Ovary (tissue), 10 donors: ENCODE measurements at places on chromosomes 3 and 15.

DNA sequence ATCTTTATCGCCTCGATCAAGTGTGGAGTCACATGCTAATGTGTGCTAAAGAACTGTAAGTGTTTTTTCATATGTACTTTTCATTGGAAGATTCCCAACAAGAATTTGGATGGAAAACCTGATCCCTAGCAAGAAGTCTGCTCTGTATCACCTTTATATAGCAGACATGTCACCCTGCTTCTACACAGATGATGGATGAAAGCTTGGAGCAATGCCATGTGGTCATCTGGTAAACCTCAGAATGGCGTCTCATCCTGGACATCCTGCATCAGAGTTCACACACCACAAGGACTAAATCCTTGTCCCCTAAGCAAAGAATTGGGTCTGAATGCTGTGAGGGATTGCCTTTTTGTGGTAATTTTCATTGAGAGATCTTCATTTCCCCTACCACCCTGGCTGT is 42.1 kb upstream of the CTDSPL start:
- DNase-seq = no peak

- no peak for DNase-seq
Measured at GRCh38 chr3:127371846-127372245, 84.0 kb upstream of the PRR20G start.

DNA sequence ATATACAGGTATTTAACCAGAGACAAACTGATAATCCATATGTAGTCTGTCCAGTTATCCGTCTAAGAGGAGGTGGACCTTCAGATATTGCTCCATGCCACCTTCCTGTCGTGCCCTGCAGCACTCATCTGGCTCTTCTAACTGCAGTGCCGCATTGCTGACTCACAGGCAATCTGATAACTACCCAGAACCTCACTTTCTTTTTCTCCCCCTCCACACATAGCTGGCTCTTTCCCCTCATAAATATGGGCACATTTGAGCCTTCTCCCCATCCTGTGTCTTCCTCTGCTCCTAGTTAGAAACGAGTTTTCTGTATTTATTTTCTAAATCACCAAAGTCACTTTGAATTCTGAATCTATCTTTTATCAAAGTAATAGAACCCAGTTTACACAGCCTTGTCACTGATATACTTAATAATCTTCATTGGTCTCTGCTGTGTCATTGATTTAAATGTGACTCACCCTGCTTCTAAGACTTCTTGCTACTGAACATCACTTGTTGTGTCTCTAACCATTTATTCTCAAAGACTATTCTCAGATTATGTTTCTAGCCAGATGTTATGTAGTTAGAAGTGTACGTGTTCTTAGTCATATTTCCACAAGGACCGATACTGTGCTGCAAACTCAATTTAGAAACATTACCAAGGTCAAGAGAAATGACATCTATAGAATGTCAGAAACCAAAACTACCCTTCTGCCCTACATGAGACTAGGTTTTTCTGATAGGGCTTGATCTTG is 17.4 kb upstream of the KCNMB2 start:
- DNase-seq = no peak

DNA sequence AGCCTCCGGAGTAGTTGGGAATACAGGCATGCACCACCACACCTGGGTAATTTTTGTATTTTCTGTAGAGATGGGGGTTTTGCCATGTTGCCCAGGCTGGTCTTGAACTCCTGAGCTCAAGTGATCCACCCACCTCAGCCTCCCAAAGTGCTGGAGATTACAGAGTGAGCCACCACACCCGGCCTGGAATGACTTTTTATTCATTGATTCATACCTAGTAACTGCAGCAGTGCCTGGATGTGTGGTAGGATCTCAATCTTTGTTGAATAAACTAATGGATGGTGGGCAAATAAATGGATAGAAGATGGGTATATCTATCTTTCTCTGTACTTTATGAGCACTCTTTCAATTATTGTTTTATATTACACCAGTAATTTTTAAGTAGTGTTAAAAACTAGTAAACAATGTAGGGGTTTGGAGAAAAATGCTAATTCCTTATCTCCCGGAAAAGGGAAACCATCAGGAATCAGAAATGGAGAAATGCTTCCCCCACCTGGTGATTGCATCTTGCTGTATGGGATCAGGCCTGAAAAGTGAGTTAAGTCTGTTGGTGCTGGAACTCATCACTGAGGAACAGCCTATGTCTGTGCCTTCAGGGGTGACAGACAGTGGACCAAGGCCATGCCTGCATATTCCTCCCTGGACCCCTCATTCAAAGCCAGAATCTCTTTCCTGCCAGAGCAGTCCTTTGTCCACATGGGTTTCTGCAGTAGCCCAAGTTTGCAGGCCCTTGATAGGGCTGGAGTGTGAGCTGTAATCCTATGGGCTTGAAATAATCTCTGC is 161.0 kb upstream of the CTDSPL start:
- no peak for DNase-seq

- no peak for DNase-seq
Measured at GRCh38 chr3:72627271-72627670, 221.0 kb downstream of the SHQ1 start.

DNA sequence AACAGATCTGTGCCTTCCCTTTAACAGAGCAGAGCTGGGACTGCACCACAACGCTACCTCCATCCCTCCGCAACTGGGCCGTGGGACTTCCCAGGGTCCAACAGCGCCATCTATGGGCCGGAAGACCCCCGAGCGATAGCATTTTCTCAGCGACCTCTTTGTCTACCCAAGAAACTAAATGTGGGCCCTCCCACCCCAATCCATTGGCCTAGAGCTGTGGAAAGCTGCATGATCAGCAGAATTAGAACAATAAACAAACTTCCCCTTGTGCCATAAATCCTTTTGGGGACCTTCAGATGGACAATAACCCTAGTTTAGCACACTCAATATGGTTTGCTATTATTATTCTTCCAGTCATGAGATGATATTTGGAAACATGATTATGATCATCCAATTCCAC is 74.8 kb upstream of the NTRK3 start:
- DNase-seq = no peak

DNA sequence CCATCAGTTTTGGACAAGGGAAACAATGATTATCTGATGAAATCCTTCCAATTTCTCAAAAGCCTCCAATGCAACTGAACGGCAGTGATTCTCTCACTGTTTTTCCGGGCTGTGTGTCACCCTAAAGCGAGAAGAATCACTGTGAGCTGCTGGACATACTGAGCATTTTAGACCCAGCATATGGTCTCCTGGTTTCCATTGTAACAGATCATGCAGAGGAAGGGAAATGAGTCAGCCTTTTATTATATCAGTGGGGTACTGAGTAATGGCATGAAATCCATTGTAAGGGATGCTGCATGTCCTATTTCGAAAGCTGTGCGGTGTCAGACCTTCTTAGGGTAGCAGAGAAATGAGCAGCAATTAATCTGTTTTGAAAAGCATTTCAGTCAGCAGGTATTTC is 287.1 kb downstream of the IL5RA start:
- no peak for DNase-seq

GRCh38 chr3:172208586-172209332 is 169.4 kb downstream of the FNDC3B start:
- DNase-seq = no peak

- no peak for DNase-seq
Measured at GRCh38 chr3:187368251-187369088, at the start of gene RTP4. TSS of gene RTP4 (plus strand) at chr3:187368385. CDS start at chr3:187368442, 57 bp downstream.

GRCh38 chr15:27418726-27419125 is 447.7 kb downstream of the GABRG3 start:
- no peak for DNase-seq

- DNase-seq = no peak
Measured at GRCh38 chr3:42195879-42196330, 70.1 kb downstream of the CCK start.

DNA sequence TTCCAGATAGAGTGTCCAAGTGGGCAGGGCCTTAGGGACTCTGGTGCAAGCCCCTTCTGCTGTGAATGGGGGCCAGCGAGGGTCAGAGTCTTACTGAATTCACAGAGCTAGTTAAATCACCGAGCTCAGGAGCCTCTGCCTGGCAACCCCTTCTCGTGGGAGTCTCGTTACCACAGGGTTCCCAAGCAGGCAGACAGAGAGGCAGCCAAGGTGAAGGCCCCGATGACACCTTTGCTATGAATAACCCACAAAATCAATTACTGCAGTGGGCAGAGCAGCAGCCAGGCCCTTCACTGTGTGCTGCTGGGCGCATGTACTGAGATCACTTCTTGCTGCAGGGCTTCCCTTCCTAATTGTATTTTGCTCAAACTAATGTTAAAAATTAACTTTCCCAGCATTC is 56.9 kb downstream of the SPSB4 start:
- DNase-seq = no peak

- no peak for DNase-seq
Measured at GRCh38 chr3:72459588-72459987, 388.7 kb downstream of the SHQ1 start.
